ENCODE measurements at places on chromosomes 11 and 22.

DNA sequence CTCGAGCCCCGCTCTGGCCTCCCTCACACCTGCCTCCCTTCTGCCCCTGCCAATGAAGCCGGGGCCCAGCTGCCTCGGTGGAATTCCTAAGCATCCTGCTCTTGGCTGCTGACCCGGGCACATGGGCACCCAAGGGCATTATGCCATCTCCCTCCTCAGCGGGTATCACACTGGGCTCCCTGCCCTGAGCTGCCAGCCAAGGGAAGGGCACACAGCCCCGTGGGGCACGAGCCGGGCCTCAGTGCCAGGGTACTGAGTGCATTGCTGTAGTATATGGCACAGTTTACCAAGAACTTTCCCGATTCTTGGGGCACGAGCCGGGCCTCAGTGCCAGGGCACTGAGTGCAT lies 43.8 kb upstream of the JAM3 start:
- DNase-seq = no peak

GRCh38 chr22:39284983-39285382 lies 34.4 kb downstream of the RPL3 start:
- no peak for DNase-seq

DNA sequence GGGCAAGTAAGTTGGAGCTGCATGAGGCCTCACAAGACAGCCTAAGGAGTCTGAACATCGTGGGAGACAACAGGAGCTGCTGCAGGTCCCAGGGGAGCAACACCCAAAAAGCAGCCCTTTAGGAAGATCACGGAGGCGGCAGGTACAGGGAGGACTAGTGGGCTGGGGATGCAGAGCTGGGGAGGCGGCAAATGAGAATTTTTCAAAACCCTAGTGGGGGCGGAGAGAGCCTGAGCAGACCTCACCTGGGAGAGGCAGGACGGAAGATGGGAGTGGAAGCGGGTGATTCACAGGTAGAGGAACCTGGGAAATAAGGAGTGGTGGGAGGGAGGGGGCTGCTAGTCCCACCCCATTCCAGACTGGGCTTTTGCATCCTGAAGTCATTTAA lies 42.1 kb downstream of the DKK3 start:
- no peak for DNase-seq

- DNase-seq = no peak
Observed at GRCh38 chr22:23742505-23743264, 8.2 kb downstream of the ZNF70 start.

- no peak for DNase-seq
Observed at GRCh38 chr22:43777286-43777685, 34.8 kb downstream of the EFCAB6 start.

Data from DMS79 treated with DMSO at 0.1 percent for 48 hours (cell line).